EH (cell line): ENCODE measurements at places on chromosomes 1 and 21.

DNA sequence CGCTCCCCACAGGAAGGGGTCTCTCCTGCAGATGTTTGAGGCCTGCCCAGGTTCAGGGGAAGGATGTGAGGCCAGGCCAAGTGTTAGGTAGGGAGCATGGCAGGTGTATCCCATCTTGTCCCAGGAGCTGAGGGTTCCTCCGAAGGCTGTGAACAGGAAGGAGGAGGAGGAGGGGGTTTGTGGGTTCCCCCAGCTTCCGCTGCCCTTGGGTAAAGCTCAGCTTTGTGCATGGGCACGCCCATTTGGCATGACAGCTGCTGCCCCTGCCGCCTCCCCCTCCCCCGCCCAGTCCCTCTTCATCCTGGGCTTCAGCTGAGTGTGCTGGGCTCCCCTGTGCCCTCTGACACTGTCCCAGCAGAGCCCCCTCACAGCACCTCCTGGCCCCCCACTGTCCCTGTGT lies 25.5 kb downstream of the TNFRSF8 start:
- DNase-seq: no peak

GRCh38 chr1:6521536-6521935 lies 30.1 kb upstream of the PLEKHG5 start:
- DNase-seq: peak; percentile 71

DNA sequence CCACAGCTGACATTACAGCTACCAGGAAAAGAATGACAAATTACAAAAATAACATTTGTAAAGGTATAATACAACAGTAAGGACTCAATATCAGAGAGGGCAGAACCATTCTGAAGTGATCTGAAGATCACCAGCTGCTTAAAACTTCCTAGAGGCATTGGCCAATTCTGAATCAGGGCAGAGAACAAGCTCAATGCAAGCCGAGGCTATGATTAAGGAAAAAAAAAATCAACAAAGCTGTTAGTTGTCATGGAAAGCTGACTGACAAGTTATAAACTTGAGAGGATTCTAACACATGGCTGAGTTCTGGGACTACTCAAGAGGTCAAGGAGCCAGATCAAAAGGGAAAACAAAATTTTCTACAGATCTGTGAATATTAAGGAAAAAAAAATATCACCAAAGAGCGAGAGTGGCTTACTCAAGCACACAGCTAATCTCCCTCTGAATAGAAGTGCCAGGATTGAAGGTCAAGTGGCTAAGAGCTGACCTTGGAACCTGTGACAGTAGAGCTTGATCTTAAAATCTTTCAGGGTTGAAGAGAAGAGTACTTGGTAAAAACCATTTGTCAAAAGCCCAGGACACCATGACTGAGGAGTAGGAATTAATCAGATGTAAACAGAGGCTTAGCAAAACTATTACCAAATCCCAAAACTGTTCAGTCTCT lies 383.4 kb downstream of the USP25 start:
- DNase-seq: peak; percentile 0

- DNase-seq: no peak
Measured at GRCh38 chr1:22333516-22334121, 118.0 kb upstream of the ZBTB40 start.

DNA sequence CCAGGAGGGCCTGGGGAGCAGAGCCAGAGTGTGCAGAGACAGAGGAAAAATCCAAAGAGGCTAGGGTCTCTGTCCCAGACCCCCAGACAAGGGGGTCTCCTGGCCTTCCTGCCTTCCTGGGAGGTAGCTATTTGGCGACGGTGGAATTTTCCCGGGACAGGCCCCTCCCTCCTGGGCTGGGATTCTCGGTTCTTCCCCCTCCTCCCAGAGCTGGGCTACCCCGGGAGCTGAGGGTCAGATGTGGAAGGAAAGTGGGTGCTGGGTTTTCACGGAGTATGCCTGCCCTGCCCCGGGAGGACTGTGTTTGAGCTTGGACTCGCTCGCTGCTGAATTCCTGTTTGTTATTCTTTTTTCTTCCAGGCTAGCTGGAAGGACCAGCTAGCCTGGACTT lies 759 bp downstream of the AMPD2 start:
- DNase-seq: peak; percentile 82

DNA sequence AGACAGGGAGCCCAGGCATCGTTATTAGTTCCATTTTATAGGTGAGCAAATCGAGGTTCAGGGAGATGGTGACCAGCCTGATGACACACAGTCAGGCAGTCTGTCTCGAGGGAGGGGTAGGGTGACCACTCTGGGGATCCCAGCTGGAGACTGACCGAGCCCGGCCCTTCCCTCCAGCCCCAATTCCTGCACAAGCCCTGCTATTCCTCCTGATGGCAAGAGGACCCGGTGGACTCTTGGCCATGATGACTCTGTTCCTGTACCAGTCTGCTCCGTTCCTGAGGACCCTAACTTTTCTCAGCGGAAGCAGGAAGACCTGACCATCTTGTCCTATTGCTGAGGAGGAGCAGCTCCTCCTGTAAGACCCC lies 391 bp downstream of the AGT start:
- DNase-seq: no peak

DNA sequence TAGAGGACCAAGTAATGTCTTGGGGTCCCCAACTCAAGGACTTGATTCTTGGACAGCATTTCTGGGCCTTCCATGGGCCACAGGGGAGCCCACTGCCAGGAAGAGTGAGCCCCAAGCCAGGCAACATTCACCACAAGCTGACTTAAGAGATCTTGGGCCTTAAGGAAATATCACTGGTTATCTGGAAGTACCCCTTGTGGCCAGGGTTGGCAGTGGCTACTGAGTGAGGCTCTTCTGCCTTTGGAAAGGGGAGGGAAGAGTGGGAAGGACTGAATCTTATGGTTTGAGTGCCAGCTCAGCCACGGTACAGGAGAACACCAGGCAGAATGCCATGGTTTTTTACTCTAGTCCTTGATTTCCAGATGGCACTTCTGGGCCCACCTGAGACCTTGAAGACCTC lies 228.9 kb upstream of the RGS18 start:
- DNase-seq: no peak

- no peak for DNase-seq
Measured at GRCh38 chr1:234702342-234703000, 92.5 kb upstream of the IRF2BP2 start.

DNA sequence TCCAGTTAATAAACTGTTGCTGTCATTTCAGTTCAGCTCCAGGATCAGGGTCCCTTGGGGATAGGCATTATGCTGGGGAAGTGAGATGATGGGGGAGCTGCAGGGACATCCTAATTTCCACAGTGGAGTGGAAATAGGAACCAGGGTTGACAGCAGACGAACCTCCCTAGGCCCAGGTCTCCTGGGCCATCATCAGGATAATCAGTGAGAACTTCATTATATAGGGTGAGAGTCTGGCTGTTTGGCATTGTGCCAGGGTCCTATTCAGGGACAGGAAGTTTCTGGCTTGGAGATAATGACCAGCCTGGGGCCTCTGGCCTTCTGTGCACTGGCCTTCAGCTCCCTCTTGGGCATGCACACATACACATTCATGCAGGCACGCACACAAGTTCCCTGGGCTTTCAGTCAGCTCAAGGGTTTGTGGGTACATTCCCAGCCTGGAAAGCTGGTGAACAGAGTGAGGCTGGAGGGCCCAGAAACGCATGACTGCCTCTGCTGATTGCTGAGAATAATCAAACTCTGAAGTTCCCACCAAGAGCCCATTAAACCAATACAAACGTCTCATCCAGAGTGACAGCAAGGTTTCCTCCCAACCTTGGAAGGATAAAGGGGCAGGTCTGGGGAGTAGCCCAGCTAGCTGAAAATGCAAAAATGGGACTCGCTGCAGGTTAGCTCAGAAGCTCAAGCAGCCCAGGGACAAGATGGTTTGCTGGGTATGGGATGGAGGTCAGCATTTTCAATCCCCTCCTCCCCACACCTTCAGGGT lies 13.9 kb upstream of the LRIG2 start:
- DNase-seq: peak; percentile 25

GRCh38 chr21:33828577-33828976 lies 87.0 kb downstream of the ATP5PO start:
- no peak for DNase-seq

- peak; percentile 78 for DNase-seq
Measured at GRCh38 chr1:160284220-160284781, 632 bp downstream of the PEX19 start.

DNA sequence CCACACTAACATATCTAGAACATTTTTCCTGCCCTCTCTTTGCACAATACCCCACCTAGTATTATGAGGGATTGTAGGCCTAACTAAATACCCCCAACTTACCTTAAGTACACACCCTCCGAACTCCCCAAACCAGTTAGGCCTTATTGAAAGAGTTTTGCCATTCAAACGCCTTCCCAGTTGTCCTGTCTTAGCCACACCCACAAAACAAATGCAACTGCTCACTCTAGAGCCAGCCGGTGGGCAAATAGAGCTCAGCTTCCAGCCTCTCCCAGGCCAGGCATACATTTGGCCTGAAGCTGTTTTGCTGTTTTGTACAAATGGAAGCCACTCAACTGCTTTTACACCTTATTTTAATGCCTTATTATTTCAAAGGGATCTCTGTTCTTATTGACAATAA lies 224.2 kb upstream of the RUNX1 start:
- no peak for DNase-seq
